M059J (cell line): ENCODE measurements at places on chromosomes 7 and 10. TPM values are rescaled to one million over a fixed set of nuclear protein-coding genes. Genes with fewer than 3 reads are reported as not detected.

Gene IRF5
- 0.64 and 1.8 TPM in 2 replicates for total RNA-seq

Gene POLR2J2
- 0.71 TPM in 1 of 2 replicates, not detected in the other for total RNA-seq

Gene CYP2E1
- 0.42 TPM in 1 of 2 replicates, not detected in the other for total RNA-seq

Gene LOXL4
- total RNA-seq = 1.2 and 1.6 TPM in 2 replicates

Gene SFTPA1
- not detected in 2 replicates for total RNA-seq

Gene PARD3
- total RNA-seq = 17.0 and 19.2 TPM in 2 replicates

Gene DYDC2
- total RNA-seq = not detected in 2 replicates

Gene PSPH
- total RNA-seq = 47.8 and 50.8 TPM in 2 replicates

Gene CFAP70
- total RNA-seq = not detected in 2 replicates

Gene JCAD
- total RNA-seq = not detected in 2 replicates

Gene ZNF804B
- not detected in 2 replicates for total RNA-seq

Gene LIMK1
- 55.1 and 105 TPM in 2 replicates for total RNA-seq

Gene WDR86
- 0.05 TPM in 1 of 2 replicates, not detected in the other for total RNA-seq

Gene EGFR
- total RNA-seq = 28.7 and 51.4 TPM in 2 replicates

Gene LRRC18
- not detected in 2 replicates for total RNA-seq

Gene UPK3BL2
- 0.34 TPM in 1 of 2 replicates, not detected in the other for total RNA-seq

Gene GNG11
- total RNA-seq = 30.2 and 31.1 TPM in 2 replicates

Gene PDZD7
- total RNA-seq = 0.27 and 1.6 TPM in 2 replicates

Gene SUGCT
- total RNA-seq = 5.6 and 6.9 TPM in 2 replicates

Gene PAX4
- not detected in 2 replicates for total RNA-seq

Gene LRMDA
- 8.0 and 36.7 TPM in 2 replicates for total RNA-seq

Gene NEUROG3
- total RNA-seq = not detected in 2 replicates
